ENCODE measurements at places on chromosomes 6 and 20.
A peak's percentile ranks its signal among the peaks of the same experiment; 100 is the strongest.

DNA sequence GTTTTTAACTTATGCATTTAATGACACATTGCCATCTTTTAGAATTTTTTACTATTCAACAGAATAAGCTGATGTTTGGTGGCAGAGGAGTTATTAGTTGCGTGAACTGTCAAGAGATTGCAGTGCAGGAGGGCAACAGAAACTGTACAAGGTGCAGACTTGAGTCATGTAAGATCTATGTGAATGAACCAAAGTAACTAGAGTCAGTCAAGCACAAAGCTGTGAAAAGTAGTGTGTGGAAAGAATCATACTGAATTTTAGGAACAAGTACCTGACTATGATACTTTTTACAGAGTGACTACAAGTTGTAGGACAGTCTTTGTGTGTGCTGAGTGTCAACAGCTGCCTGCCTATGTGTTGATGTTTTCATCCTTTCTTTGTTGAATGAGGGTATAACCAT is 2.7 kb upstream of the C6orf163 start:
- no peak for DNase-seq

DNA sequence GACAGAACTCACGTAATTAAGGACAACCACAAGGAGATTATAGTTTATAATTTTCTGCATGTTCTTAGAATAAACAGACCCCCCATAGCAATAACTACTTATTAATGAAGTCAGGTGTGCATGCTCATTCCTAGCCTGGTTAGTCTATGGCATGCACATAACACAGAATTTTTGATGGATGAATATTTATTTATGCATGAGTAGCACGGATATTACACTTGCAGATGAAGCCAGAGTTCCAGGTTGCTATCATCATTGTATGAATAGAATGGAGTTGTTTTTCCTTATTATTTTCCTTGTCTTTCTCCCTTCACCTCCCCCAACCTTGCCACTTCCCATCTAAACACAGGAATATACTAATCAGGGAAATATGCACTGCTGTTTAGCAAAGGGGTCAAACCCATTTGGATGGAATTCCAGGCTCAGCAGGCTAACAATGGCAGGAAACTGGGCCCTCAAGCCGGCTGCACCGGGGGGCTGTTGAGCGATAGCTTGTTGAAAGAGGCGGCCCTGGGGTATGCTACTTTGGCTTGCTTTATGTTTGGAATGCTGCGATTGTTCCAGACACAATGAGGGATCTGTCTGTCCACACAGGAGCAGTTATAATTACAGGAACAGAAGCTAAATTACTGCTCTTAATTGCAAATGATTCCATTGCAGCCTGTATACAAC is 112.6 kb downstream of the TMEM170B start:
- DNase-seq = no peak

GRCh38 chr20:5770231-5770986 is 20.2 kb downstream of the SHLD1 start:
- DNase-seq = no peak

DNA sequence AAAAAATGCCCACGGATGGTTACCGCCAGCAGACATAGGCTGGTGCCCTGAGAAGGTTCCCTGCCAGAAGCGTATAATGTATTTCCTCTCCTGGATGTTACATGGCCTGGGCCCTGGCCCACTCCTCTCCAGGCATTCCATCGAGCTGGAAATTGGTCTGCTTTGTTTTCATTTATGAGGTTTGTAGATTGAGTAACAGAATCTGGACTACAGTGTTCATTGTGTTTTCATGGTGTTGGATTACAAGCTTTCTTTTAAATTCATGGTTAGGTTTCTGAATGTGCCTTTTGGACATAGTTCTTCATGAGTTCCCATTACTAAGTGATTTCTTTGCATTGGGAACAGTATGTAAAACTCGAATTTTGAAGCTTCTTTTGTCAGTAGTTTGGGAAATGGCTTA is 6.4 kb downstream of the TIAM2 start:
- DNase-seq = no peak

DNA sequence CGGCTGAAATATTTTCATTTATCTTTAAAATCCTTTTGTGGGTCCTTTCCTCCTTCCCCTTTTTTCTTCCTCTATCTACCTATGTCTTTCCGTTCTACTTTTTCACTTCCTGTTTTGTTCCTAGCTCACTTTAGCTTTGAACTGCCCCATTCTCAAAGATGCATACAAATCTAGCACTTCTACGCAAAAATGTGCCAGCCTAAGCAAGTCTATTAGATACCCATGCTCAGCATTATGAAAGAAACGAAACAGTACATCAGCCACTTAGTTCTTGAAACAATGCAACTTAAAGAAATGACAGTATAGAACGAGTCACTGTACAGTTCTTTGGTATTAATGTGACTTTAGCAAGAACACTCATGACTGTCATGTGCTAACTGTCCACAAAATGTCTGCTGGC is 47.3 kb upstream of the MARCKS start:
- no peak for DNase-seq

- no peak for DNase-seq
These were observed 13.1 kb downstream of the RRAGD start for GRCh38 chr6:89398762-89399525.

DNA sequence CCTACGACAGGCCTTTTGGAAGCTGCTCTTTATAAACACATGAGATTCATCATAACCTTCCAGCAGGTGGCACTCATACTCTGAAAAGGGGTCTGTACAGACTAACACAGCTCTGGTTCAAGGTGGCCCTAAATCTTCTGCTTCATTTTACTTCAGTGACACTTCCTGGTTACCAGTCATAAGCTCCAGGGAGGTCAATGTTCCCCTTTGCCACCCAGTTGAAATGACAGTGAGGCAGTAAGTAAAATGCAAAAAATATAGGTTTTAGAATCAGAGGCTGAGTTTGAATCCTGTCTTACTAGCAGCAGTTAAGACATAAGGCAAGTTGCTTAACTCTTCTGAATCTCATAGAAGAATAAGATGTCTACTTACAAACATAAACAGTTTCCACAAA is 132.8 kb downstream of the CDK19 start:
- peak; percentile 33 for DNase-seq

DNA sequence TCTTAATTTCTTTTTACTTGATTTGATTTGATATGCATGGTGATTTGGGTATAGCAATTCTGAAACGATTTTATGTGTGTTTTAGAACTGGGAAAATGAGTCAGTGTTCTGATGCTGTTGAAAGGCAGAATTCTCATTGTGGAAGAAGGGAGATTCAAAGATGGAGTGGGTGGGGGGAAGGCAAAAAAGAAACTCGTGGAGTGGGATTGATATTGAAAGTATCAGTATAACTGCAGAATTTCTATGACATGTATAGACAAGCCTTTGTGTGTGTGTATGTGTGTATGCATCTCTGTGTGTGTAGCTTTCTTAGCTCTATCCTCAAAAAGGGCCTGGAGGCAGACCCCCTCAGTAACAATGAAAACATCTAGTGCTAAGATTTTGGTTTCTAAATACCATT is 184.3 kb upstream of the OLIG3 start:
- DNase-seq = no peak

DNA sequence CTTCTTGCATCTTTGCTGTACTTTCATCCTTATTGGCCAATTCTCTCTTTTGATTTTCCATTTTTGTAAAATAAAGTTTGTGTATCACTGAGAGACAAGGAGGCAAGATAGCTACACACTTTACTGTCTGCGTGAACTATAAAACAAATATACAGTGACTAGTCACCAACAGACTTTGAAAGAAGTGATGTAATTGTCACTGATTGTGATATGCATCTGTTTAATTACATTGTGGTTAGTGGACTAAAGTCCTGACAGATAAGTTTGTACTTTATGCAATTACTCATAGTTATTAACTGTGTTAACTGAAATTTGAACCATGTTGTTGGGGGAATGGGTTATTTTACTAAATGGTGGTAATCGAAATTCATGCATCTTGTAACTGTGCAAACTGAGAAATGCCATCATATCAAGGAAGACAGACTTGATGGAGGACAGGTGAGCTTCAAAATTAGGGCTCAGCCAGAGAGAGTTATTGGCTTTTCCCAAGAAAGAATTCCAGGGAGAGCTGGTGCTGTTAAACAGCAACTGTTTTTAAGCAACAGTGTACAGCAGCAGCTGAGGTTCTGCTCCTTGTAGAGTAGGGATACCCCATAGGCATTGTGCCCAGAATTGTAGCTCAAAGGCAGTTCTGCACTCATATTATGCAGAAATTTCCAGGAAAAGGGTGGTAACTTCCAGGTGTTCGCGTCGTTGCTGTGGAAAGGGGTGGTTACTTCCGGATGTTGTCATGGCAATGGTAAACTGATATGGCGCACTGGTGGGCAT is 62.9 kb downstream of the EFHC1 start:
- no peak for DNase-seq

GRCh38 chr6:25913741-25914140 is 16.8 kb downstream of the SLC17A2 start:
- DNase-seq = no peak

DNA sequence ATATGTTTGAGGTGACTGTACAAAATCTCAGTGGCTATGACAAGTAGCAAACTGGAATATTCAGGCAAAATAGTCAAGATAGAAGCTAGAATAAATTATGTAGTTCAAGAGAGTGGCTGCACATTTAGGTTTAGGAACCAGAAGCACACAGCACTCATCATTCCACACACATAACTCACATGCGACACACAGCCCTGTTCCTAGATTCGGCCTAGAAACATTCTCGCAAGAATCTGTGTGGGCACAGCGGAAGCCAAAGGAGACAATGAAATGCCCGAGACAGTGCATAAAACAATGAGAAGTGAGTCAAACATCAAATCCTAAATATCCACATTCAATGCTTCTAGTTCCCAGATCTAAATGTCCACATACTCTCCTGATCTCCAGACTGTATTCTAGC is 9.5 kb upstream of the SUPT3H start:
- DNase-seq = no peak

DNA sequence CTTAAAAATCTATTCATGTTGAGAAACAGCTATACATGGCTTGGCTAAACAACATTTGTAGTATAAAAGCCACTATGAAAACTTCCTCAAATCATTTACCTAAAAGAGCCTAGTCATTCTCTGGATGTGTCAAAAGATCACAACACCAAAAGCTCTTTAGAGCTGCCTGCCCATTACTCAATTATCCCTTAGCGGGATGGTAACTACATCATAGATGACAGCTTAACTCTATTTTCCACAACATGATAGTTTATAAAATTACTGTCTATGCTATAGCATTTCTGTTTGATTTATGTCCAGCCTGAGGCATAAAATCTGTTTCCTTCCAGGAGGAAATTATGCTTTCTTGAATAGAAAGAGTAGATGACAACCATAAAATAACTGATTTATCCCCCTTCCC is 777.6 kb upstream of the HS3ST5 start:
- DNase-seq = no peak

DNA sequence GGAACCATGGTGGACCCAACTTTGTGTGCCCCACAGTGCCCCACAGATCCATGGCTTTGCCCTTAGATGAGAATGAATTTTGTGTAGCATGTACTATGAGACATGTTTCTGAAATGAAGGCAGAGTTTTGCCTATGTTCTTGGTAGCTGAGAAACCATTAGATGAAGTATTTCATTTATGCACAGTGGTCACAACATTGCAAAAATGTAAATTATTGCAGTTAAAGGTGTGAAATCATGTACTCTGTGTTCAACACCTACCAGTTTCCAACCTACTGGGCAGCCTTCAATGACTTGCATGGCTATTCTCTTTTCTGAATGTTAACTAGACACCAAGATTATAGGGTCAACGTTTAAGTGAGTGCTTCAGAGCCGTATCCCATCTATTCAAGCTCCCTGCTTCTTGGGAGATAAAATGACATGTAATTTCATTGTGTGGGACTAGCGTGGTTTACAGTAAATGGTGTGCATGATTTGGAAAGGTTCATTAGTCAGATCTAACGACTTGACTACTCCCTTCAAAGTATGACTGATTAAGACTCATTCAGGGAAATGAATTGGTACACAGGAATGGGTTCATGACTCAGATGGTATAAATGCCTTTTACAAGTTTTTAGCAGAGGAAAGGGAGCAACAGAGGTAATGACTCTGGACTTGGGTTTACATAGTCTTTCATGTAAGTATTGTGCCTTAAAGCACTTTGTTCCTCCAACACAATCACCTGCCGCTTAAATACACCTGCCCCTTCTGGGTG is 106.1 kb upstream of the AKIRIN2 start:
- no peak for DNase-seq

DNA sequence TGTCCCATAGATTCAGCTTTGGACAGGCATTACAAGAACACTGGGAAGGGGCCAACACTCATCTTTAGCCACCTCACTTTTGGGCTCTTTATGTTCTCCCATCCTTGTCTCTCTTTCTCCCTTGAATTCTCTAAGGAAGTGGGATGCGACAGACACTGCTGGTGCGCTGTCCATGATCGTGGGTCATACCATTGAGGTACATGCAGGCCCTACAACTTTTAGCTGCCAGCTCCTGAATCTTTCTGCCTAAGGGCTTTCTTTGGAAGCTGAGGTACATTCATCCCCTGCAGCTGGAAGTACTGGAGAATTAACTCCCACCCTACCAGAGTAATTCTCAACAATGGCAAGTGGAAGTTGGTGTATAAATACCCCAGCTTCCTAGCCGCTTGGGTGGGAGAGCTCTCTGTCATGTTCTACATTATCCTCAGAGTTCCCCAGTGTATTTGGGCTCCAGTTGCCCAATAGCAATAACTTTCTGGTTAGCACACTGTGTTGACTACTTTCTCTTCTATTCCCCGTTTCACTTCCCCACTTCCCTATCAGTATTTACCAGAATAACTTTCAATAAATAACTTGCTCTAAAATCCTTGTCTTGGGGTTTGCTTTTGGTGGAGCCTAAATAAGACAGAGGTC is 309.4 kb upstream of the RNF24 start:
- DNase-seq = no peak

DNA sequence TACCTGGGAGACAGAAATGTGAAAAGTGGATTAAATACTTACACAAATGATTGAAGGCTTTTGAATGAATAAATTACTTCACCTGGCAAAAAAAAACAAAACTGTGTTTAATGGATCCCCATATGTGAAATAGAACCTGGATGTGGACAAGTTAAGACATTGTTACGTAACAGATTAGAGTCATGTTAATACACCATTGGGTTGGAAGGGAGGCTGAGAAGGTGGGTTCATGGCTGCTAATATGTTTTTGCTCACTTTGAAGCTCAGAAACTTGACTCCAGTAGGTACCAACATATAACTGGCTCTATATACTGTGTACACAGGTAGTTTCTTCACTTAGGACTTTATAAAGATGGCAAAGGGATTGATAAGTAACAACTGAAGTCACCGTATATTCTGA is 21.4 kb upstream of the TENT5A start:
- no peak for DNase-seq

DNA sequence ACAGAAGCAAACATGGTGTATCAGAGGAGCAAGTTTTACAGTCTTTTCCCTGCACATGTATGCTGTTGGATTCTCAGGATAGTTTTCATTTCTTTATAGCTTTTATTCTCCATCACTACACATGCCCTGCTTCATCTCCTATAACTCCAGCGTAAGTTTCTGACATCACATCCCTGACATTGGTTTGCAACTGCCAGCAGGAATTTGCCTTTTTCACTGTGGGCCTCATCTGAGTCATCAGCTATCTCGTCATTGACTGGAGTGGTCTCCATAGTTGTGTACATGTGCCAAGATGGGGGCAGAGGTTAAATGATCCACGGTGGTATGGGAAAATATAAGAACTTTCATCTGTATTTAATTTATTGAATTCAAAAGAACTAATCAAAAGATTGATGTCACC is 96.7 kb downstream of the SLX4IP start:
- no peak for DNase-seq
